ENCODE measurements at places on chromosomes 6 and 20.
A peak's percentile ranks its signal among the peaks of the same experiment; 100 is the strongest.

GRCh38 chr20:11375966-11376365 is 541.7 kb upstream of the BTBD3 start:
- DNase-seq = no peak

- DNase-seq = no peak
These were observed 14.9 kb downstream of the ADTRP start for GRCh38 chr6:11763460-11764249.

DNA sequence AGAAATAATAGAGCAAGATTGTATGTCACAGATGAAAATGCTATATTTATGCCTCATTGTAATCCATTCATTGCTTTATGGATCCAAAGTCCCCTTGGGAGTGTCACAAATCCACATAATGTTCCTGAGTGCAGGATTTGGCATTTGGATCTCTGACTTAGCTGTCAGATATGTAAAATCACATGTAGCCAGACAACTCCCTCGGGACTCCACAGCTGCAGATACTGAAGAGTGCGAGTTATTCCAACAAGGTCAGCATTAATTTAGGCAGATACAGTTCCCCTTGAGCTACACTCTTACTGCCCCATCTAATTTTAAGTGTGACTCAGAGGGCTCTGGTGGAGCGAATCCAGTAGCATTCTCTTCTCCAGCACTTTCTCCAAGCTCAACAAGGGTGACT is 433.2 kb downstream of the CD83 start:
- no peak for DNase-seq

GRCh38 chr6:26187981-26188635 is 100.9 kb downstream of the HFE start:
- DNase-seq = peak; percentile 80

DNA sequence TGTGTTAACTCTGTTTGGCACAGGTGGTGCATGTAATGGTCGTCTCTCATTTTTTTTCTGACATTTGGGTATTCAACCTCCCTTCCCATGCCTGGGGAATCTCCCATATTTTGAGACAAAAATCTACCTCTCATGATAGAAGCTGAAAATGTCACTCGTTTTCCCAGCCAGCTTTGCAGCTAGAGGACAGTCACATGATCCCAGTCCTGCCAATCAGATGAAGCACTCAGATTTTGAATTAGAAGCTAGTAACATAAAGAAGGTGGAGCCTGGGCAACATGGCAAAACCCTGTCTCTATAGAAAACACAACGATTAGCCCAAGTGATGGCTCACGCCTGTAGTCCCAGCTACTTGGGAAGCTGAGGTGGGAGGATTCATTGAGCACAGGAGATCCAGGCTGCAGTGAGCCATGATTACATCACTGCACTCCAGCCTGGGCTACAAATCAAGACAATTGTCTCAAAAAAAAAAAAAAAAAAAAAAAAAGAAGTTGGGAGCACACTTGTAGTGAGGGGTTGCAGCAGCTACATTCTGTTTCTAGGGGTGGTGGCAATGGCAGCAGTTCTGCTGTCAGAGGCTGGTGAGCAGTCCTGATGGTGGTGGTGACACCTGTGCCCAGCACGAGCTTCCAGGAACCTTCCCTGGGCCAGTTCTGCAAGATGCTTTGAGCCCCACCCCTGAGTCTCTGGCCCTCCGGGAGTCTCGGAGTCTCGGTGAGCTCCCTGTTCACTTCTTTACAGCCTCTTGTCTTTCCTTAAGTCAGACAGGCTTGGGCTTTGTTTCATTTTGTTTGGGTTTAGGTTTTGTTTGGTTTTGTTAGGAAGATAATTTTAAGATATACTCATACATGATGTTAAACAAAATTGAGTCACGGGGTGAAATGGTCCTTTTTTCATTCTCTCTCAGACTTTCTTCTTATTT is 94.1 kb upstream of the KCNG1 start:
- no peak for DNase-seq

DNA sequence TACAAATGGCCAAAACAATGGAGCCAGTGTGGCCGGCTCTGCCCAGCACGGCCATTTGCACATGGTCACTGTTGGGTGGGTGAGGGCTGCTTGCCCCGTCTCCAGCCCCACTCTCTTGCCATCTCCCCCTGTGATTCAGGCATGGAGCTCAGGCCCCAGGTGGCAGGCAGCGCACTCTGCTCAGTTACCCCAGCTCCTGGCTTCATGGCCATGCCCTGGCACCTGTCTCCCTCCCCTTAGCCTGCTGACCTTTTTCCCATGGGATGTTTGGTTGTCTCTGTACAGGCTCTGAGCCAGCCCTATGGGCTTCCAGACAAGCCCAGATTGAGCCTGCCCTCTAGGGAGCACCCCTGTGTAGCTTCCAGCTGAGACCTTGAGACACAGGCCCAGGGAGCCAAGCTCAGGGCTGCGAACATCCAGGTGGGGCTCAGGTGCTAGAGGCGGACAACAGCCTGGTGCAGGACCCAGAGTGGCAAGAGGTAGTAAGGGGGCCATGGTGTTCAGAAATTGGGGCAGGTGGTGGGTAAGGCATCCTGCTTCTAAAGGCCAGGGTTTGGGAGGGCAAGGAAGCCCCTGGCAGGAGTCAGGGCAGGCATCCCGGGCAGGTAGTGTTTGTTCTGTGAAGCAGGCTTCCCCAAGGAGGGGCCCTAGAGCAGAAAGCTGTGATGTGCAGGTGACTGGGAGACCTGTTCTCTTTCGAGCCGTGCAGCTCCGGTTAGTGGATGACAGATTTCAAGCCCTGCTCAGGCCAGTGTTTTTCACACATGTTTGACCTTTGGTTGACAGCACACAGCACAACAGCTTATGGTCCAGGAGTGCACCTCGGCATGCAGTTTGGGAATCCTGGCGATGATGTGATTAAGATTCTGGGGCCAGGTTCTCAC is 17.7 kb downstream of the SYNJ2 start:
- no peak for DNase-seq

- DNase-seq = no peak
These were observed 9.2 kb upstream of the RGS17 start for GRCh38 chr6:153140299-153140698.

- DNase-seq = no peak
These were observed 36.9 kb upstream of the CD2AP start for GRCh38 chr6:47440719-47441118.

- DNase-seq = no peak
These were observed 77.7 kb downstream of the ASCC3 start for GRCh38 chr6:100803264-100804045.

DNA sequence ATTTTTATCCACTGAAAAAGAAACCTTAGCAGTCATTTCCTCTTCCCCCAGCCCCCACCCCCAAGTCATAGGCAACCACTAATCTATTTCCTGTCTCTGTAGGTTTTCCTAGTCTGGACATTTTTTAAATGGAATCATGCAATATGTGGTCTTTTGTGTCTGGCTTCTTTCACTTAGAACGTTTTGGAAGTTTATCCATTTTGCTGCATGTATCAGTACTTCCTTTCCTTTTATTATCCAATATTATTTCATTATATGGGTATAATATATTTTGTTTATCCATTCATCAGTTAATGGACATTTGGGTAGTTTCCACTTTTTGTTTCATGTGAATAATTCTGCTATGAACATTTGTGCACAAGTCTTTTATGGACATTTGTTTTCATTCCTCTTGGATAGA is 99.3 kb upstream of the BMP5 start:
- no peak for DNase-seq

DNA sequence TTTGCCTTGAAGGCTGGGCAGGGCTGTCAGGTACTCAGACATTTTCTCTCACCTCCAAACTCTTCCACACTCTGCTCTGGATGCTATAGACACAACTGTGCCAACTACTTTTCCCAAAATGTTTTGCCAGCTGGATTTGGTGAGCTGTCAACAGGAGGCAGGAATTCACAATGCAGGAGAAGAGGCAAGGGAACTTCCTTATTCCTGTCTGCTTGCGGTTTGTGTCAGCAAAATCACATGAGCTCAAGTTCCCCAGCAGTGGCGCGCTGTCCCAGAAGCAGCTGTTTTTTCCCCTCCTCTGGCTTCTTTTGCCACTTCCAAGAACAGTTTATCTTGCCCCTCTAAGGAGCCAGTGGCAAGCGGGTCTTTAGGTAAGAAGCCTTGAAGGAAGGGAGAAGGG is 608.2 kb downstream of the PRKN start:
- DNase-seq = no peak

DNA sequence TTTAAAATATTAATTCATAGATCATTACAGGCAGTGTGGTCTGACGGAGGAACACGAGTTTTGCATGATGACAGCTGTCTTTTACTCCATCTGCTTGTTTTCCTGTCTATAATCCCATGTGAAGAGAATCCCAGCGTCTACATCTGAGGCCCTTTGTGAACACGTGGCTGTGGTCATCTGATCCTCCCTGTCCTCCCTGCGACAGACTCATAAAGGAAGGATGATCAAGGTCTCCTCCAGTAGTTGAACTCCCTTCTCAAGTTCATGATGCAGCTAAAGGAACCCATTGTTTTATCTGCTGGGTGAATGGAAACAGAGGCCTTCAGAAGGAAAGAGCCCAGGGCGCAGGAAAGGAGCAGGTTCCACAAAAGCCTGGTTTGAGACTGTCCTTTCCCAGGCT is 435.8 kb upstream of the JARID2 start:
- DNase-seq = no peak

DNA sequence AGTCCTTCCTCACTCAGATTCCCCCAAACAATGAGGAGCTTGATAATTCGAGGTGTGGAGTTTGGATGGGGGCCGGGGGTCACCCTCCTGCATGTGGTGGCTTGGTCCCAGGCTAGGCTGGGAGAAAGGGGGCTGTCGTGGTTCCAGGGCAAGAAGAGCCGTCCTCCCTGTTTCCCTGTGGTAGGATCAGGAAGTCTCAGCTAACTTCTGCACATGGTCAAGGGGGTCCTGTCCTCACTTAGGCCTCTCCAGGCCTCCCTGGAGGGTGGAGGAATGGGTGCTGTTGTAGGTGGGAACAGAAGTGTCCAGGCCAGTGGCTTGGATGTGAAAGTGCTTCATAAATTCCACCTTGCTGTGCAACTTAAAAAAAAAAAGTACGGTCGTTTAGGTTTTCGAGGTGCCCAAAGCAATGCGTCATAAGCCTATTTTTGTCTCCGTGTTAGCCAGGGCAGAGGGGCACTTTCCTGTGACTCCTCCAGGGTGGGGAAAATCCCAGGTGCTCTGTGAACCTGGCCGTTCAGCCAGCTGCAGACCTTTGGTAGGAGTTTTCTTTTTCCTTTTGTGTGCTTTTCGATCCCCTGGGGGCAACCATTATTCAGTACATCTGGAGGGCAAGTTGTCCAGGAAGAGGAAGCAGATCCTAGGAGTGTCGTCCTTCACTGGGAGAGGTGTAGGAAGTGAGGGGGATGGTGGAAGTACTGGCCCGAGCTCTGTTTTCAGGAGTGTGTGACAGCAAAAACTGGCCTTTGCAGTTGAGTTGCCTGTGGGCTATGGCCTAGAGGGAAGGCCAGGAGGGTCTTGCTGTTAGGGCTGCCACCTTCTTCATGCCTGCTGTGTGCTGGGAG is 9.6 kb downstream of the IGF2R start:
- peak; percentile 64 for DNase-seq

DNA sequence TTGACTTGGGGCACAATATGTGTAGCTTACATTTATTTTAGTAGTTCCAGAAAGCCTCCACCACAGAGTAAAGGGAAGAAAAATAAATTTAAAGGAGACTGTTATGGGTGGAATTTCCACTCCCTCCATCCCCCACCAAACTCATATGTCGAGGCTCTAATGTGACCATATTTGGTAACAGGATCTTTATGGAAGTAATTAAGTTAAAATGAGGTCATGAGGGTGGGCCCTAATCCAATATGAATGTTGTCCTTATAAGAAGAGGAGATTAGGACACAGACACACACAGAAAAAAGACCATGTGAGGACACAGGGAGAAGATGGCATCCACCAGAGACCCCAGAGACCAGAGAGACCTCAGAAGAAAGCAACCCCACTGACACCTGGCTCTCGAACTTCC is 189.7 kb downstream of the EDN1 start:
- DNase-seq = no peak

DNA sequence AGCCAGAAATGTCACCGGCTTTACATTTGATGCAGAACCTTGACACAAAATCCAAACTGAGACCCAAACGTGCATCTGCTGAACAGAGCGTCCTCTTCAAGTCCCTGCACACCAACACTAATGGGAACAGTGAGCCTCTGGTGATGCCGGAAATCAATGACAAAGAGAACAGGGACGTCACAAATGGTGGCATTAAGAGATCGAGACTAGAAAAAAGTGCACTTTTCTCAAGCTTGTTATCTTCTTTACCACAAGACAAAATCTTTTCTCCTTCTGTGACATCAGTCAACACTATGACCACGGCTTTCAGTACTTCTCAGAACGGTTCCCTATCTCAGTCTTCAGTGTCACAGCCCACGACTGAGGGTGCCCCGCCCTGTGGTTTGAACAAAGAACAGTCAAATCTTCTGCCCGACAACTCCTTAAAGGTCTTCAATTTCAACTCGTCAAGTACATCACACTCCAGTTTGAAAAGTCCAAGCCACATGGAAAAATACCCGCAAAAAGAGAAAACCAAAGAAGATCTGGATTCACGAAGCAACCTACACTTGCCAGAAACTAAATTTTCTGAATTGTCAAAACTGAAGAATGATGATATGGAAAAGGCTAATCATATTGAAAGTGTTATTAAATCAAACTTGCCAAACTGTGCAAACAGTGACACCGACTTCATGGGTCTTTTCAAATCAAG is 108.4 kb downstream of the RTN4IP1 start:
- DNase-seq = peak; percentile 88

DNA sequence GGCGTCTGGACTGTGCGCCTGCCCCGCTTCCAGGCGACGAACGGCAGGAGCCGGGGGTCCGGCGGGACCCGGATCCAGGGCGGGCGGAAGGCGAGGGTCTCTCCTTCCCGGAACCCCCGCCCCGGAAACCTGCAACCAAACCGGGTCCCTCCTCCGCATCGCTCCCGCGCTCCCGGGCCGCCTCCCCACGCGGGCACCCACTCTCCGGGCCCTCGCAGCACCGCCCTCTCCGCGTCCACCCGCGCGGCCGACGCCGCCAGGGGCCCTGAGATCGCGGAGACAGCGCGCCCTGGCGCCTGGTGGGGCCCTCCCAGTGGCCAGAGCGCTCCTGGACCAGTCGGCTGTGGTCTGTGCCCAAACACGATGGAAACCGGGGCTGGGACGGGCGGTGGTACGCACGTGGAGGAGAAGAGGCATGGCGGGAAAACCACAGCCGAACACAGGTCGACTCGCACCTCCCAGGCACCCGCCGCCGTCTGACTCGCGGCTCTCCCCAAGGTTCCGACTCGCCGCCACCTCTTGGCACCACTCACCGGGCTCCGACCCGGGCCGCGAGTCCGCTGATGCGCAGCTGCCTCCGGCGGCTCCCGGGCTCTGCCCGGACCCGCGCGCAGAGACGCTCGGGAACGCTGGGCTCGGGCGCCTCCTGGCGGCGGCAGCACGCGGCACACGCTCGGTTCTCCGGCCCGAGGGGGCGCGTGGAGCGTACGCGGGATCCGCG is 7.9 kb downstream of the NKX2-2 start:
- DNase-seq = peak; percentile 83

DNA sequence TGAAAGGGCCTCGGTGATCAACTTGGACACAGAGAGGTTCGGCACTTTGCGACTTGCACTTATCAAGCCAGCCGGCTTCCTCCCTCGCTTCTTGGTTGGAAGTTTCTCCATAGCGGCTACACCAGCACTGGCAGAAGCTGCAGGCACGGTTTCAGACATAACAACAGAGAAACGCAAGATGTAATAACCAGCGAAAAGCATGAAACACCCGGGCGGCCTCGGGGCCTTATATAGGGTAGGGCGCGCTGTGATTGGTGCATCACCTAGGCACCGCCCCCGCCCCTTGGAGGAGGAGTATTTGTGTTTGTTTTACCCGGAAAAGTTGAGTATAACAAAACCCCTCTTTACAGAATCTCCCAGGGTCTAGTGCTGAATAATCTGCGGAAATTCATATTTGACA is 20.7 kb downstream of the HFE start:
- no peak for DNase-seq

- no peak for DNase-seq
These were observed 45.7 kb upstream of the TPD52L1 start for GRCh38 chr6:125107896-125108295.

Data from activated CD4-positive, alpha-beta T cell treated with anti-CD3 and anti-CD28 coated beads for 48 hours (primary cell).